ENCODE measurements at places on chromosomes 3 and 15.
A peak's percentile ranks its signal among the peaks of the same experiment; 100 is the strongest.

DNA sequence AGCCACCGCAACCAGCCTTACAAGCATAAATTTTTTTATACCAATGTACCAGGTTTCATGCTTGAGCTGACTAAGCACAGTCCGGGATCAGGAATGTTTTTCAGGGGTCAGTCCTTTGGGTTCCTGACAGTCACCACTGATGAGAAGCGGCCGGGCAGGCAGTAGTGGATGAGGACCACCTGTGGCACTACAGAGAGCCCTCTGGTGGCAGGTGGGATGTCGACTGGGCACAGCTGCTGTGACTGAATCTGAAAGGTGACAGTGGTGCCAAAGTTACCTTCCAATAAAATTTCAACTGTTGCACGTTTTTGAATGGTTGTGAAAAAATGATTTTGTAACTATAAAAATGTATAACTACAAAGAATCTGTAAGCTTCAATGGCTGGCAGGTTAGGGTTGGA lies 34.0 kb downstream of the TPRA1 start:
- H3K36me3 ChIP-seq, result no peaks in the 10 kb centered on the region
- DNase-seq, result no peak
- H3K27ac ChIP-seq, result no peak overlapping the region
- H3K4me1 ChIP-seq, result peaks cover 2% of the 10 kb centered on the region
- no peak overlapping the region for H3K4me3 ChIP-seq
- H3K27me3 ChIP-seq, result no peaks in the 10 kb centered on the region

DNA sequence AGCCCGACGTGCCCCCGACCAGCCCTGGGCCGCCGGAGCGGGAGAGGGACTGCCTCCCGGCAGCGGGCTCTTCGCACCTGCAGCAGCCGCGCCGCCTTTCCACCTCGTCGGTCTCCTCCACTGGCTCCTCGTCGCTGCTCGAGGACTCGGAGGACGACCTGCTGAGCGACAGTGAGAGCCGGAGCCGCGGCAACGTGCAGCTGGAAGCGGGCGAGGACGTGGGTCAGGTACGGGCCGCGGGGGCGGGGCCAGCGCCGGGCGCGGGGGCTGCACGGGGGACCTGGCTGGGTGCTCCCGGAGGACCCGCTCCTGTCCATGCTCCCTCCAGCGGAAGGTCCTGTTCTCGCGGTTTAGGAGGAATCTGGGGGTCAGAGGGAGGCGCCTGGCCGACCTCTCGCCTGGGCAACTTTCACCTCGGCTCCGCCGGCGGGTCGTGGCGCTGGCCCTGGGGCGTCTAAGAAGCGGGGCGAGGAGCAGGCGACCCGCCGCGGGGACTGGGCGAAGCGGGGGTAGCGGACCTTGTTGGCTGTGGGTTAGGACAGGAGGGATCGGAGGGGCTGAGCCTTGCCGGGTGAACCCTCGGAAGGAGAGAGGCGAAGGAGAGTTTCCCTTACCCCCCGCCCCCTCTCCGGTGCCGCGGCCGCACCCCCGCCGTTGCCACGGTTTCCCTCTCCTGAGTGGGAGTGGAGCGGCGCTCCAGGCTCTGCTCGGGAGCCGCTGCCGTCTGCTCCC lies 682 bp downstream of the ITPKA start:
- peak overlapping the region; percentile 95 for H3K27ac ChIP-seq
- H3K4me3 ChIP-seq, result peak overlapping the region; percentile 75
- peak; percentile 47 for DNase-seq
- peaks cover 2% of the 10 kb centered on the region for H3K27me3 ChIP-seq
- H3K36me3 ChIP-seq, result no peaks in the 10 kb centered on the region

DNA sequence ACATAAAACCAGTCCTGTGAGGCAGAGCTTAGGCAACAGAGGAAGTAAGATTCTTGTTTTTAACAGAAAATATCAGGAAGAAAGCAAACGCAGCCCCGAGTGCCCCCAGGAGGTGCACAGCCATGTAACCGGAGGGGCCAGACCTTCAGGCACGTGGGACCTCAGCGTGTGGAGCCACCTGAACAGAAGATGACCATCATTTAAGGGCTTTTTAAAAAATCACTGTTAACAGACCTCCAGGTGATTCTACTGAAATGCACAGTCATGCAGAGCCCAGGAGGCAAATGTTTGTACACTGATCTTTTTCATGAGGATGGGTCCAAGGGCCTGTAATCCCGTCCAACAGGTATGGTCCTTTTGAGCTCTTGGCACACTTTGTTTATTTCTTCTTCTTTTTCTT lies 38.8 kb downstream of the SPG21 start:
- H3K36me3 ChIP-seq, result peaks cover 5% of the 10 kb centered on the region
- H3K4me3 ChIP-seq, result no peak overlapping the region
- DNase-seq, result no peak
- no peaks in the 10 kb centered on the region for H3K27me3 ChIP-seq

GRCh38 chr3:59367150-59367549 lies 317.3 kb upstream of the CFAP20DC start:
- no peaks in the 10 kb centered on the region for H3K36me3 ChIP-seq

DNA sequence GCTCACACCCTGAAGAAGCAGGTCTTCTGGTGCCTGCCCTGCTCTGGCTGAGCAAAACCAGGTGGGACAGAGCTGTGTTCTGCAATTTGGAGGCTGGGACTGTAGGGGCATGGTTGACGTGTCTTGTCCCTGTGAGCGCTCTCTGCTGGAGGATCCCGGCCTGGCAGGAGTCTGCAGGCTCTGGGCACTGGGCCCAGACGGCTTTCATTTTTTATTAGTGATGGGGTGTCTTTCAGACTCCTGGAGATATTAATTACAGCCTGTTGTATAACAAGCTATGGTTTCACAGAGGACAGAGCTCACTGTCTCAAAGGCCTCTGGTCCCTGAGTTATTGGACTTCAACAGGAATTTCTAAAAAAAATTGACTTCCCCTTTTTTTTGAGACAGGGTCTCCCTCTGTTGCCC lies 29.5 kb upstream of the ZNF710 start:
- no peaks in the 10 kb centered on the region for H3K4me1 ChIP-seq
- no peak overlapping the region for H3K4me3 ChIP-seq
- no peak overlapping the region for H3K27ac ChIP-seq
- H3K27me3 ChIP-seq, result no peaks in the 10 kb centered on the region
- no peaks in the 10 kb centered on the region for H3K36me3 ChIP-seq

DNA sequence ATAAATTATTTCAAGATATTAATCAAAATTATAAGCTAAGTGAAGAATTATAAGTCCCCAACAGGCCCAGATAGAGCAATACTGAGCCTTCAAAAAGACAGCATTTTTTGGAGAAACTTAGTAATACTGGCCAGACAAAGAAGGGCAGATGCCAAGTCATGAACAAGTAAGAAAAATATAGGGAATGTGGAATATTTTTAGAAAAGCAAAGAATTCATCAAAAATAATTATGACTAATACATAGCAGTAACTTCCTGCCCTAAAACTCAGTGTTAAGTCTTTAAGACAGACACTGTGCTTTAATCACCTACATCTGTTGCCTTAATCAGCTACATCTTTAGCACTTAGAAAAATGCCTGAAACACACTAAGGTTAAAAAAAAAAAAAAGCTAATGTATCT lies 31.2 kb downstream of the DPH6 start:
- no peak overlapping the region for H3K4me3 ChIP-seq
- no peaks in the 10 kb centered on the region for H3K36me3 ChIP-seq
- no peaks in the 10 kb centered on the region for H3K4me1 ChIP-seq
- no peak for DNase-seq
- H3K27me3 ChIP-seq, result no peaks in the 10 kb centered on the region
- no peak overlapping the region for H3K27ac ChIP-seq

DNA sequence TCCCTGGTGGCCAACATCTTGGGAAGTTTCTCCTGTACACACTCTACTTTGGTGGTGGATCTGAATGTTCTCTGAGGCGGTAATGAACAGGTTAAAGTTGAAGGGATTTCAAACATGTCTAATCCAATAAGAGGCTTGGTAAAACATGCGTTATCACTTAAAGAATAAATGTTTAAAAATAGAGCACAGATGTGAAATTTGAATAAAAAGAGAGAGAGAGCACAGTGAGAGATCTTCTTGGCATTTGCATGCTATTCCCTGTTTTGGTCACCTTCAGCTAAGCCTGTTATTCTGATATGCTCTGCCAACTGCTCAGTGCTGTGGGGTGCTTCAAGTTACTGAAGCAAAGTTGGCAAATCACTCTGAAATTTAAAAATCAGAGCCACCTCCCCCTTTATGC lies 237.7 kb upstream of the WNT5A start:
- no peaks in the 10 kb centered on the region for H3K36me3 ChIP-seq
- DNase-seq, result no peak
- no peaks in the 10 kb centered on the region for H3K27me3 ChIP-seq
- H3K4me3 ChIP-seq, result no peak overlapping the region
- no peaks in the 10 kb centered on the region for H3K4me1 ChIP-seq
- no peak overlapping the region for H3K27ac ChIP-seq

GRCh38 chr15:49747340-49747739 lies 126.5 kb downstream of the DTWD1 start:
- DNase-seq, result no peak
- no peak overlapping the region for H3K4me3 ChIP-seq
- H3K27me3 ChIP-seq, result no peaks in the 10 kb centered on the region
- no peaks in the 10 kb centered on the region for H3K36me3 ChIP-seq
- no peak overlapping the region for H3K27ac ChIP-seq

DNA sequence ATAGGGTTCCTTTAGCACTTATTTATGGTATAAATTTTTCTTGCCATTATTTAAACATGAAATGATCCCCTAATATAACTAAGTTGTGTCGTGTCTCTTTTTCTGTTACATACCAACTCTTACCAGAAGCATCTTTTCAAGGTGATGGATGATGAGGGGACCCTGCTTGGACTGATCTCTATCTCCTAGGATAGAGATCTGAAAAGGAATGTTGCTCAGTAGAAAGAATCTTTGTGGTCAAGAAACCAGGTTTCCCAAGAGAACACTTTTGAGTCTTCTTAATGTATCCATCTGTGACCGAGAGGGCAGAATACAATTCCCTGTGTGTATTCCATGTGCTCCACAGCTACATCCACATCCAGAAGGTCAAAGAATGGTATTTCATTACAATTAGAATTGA lies 409.7 kb downstream of the MAGI1 start:
- H3K4me1 ChIP-seq, result no peaks in the 10 kb centered on the region
- no peaks in the 10 kb centered on the region for H3K27me3 ChIP-seq
- H3K27ac ChIP-seq, result no peak overlapping the region
- no peak overlapping the region for H3K4me3 ChIP-seq
- no peak for DNase-seq
- H3K36me3 ChIP-seq, result no peaks in the 10 kb centered on the region

DNA sequence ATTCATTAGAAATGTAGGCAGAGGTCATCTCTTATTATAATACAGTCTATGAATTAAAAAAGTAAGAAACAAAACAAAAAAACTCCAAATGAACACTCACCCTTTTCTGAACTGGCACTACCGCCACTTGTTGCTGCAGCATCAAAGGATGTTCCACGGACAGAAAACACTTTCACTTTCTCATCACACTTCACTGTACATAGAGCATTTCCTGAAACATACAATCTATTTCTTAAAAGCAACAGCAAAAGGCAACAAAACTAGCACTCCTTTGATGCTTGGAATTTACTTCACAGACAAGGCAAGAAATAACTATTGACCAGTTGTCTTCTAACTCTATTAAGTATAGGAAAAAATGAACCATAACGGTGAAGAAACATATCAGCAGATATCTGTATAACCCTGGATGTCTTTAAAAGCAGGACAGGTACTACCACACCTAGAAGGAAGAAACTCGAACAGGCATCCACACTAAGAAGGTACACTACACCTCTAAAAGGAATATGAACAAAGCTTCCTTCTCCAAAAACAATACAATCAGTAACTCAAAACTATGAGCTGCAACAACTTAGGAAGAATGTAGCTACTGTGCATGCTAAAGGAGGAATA lies 24.9 kb downstream of the ETFA start:
- no peak for DNase-seq
- peaks cover 5% of the 10 kb centered on the region for H3K36me3 ChIP-seq
- no peak overlapping the region for H3K4me3 ChIP-seq
- H3K27ac ChIP-seq, result no peak overlapping the region

GRCh38 chr3:118548434-118548833 lies 486.2 kb downstream of the IGSF11 start:
- DNase-seq, result no peak
- H3K27ac ChIP-seq, result no peak overlapping the region
- H3K4me1 ChIP-seq, result no peaks in the 10 kb centered on the region
- no peak overlapping the region for H3K4me3 ChIP-seq

GRCh38 chr3:188060840-188061544 lies 93.0 kb upstream of the LPP start:
- H3K27ac ChIP-seq, result no peak overlapping the region
- no peaks in the 10 kb centered on the region for H3K36me3 ChIP-seq
- DNase-seq, result peak; percentile 21
- H3K27me3 ChIP-seq, result no peaks in the 10 kb centered on the region

GRCh38 chr3:53845103-53845880 lies 927 bp downstream of the CHDH start:
- H3K4me1 ChIP-seq, result peaks cover 2% of the 10 kb centered on the region
- DNase-seq, result peak; percentile 69
- H3K4me3 ChIP-seq, result peak overlapping the region; percentile 46
- H3K36me3 ChIP-seq, result peaks cover 3% of the 10 kb centered on the region

DNA sequence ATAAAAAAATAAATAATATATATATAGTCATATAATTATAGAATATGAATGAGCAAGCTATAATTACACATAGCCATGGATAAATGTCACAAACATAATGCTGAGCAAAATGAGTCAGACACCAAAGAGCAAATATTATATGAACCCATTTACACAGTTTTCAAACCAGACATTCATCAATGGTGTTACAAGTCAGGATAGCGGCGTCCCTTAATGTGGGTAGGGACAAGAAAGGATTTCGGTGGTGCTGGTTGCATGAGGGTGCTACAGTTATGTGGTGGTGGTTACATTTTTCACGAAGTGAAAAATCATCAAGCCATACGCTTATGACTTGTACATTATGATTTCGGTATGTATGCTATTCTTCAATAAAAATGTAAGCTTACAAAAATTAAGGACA lies 100.5 kb downstream of the HMG20A start:
- H3K4me3 ChIP-seq, result no peak overlapping the region
- H3K36me3 ChIP-seq, result no peaks in the 10 kb centered on the region
- no peaks in the 10 kb centered on the region for H3K4me1 ChIP-seq
- DNase-seq, result no peak
- H3K27ac ChIP-seq, result no peak overlapping the region

DNA sequence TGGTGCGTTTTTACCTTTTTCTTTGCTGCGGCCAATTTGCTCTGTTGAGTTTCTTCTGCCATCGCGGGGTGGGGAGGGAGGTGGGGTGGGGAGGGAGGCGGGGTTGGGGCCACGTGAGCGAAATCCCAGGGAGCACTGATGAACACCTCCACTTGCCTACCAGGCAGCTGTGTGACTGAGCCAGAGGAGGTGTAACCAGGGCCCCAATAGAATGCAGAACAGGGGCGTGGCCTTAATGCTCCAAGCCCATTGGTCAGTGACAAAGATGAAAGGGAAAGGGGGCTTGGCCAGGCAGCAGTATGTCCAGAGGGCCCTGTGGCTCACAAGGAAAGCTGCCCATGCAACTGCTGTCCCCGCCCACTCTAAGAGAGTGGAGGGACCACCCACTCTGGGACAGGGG lies 21.4 kb upstream of the OR4F6 start:
- H3K27ac ChIP-seq, result no peak overlapping the region
- H3K4me3 ChIP-seq, result no peak overlapping the region
- no peaks in the 10 kb centered on the region for H3K27me3 ChIP-seq
- no peaks in the 10 kb centered on the region for H3K36me3 ChIP-seq

- H3K4me1 ChIP-seq, result no peaks in the 10 kb centered on the region
- H3K27ac ChIP-seq, result peak overlapping the region; percentile 17
- peaks cover 27% of the 10 kb centered on the region for H3K36me3 ChIP-seq
- no peaks in the 10 kb centered on the region for H3K27me3 ChIP-seq
Observed at GRCh38 chr15:89898614-89899294, 5.0 kb upstream of the AP3S2 start.
